SHP77 treated with DMSO at 0.1 percent for 48 hours (cell line): ENCODE measurements at places on chromosomes 2 and 18.

- peak; percentile 27 for DNase-seq
Observed at GRCh38 chr18:22816266-22817176, 116.6 kb upstream of the RBBP8 start.

GRCh38 chr2:239531456-239532241 is 130.8 kb upstream of the HDAC4 start:
- DNase-seq: no peak

GRCh38 chr2:218406949-218407618 is 7.4 kb downstream of the CTDSP1 start:
- peak; percentile 21 for DNase-seq

GRCh38 chr18:54647176-54647575 is 56.1 kb downstream of the DYNAP start:
- no peak for DNase-seq

DNA sequence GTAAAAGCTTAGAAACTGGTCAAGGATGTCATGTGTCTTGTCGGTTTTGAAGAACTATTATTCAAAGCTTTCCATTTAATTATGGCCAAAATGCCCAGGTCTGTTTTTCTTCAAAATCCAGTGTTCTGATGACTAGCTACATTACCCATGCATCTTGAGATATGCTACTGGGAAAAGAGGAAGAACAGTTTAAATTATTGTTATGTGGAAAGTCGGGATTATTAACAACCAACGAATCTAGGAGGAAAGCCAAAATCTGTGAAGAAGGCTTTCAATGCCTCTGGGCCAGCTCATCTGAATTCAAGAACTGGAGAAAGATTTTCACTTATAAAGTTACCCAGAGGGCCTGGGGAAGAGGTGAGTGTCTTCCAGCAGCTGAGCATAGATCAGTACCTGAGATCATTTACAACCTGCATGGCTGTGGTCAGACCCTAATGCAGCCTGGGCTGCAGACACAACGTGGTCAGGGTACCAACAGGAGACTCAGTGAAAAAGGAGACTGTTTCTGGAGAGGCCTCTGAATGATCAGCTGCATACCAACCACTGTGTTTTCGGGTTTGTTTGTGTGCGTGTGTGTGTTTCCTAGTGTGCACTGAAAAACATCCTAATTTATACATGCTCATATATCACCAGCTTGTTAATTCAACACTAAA is 308.5 kb downstream of the NRXN1 start:
- no peak for DNase-seq

GRCh38 chr2:236743039-236743920 is 173.7 kb downstream of the ACKR3 start:
- DNase-seq: no peak

DNA sequence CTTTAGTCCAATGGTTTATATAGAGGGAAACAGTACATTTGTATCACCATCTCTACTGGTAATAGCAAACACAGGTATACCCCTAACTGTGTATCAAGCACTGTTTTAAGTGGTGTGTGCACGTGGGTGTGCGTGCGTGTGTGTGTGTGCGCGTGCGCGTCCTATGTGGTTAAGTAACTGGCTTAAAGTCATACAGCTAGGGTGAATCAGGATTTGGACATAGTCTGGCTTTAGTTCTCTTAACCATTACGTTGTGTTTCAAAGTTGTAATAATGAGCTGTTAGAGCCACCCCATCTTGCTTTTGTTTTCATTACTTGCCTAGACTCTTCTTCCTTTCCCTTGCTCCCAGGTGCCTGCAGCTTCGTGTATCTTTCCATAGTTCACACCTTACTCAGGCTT is 2.1 kb downstream of the HADHB start:
- DNase-seq: no peak

DNA sequence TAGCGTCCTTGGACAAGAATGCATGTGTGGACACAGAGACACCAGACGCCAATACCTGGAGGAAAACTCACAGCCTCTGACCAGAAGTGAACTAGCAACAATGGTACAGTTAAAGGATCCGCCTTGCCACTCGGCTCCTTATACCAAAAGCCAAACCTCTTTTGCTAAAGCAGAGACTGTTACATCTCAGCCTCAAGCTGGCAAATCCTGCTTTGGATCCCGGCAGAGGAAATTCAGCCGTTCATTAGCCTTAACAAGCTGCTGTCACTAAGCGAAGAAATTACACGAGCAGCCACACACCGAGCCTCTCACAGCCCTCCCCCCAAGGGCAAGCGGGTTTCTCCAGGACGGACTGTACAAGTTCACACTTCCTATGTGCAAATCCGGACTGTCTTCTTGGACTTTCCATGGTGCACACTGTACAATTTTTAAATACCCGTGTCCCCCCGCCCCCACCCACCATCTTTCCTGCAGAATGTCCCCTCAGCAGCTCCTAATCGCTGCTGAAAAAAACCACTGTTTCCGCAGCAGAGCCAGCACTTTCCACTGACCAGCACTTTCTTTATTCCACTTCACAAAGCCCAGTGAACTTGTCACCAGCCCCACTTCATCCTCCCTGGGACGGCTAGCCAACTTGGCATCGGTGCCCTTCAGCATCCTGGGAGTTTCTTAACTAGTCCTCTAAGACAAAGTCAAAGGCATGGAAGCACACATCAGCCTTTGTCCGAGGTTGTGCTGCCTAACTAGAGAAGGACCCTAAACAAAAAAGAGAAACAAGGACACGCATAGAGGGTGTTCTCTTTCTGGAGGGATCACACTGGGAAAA is 1.5 kb downstream of the KLF7 start:
- no peak for DNase-seq

- no peak for DNase-seq
Observed at GRCh38 chr2:88561646-88562388, 65.4 kb downstream of the EIF2AK3 start.

- no peak for DNase-seq
Observed at GRCh38 chr2:18123211-18123570, 244.7 kb downstream of the KCNS3 start.

- peak; percentile 82 for DNase-seq
Observed at GRCh38 chr2:186848873-186849578, at the start of gene ZSWIM2. Gene ZSWIM2, minus strand, starts transcription at chr2:186849170. Its CDS starts 40 bp downstream, at chr2:186849130.

DNA sequence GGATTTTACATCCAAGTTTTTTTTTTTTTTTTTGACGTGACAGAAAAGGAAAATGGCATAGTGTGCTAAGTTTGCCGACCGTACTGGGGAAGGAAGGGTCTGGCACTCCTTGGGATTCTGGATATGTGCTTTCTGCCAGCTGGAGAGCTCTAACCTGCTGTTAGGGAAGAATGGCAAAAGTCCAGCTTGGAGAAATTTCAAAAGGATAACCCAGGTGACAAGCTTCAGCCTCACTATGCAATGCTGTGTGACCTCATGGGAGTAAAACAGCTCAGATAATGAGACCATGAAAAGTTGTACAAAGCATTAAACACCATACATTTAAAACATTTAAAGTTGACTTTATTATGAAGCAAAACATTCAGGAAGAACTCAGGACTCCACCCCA is 10.3 kb upstream of the GPR45 start:
- DNase-seq: no peak

DNA sequence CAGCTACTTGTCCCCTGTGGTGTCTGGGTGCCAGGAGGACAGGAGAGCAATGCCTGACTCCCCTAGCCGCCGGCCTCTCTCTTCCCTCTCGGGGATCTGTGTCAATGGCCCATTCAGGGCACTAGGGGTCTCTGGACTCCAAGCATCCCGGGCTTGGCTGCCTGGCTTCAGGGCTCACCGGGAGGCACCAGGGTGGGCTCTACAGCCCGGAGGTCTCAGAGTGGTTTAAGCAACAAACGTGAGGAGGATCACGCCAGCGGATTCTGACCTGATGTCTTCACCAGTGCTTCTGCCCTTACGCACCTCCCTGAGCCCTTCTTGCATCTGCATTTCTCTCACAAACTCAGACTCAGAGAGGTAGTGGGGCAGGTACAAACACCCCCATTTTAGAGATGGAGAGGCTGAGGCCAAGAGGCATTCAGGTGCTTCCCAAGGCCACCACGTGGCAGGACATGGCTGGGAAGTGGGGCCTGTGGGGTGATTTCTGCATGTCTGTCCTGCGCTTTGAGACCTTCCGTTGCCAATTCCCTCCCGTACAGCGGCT is 243.0 kb downstream of the CELF4 start:
- no peak for DNase-seq

GRCh38 chr2:240461471-240462072 is 26.1 kb downstream of the GPC1 start:
- no peak for DNase-seq

DNA sequence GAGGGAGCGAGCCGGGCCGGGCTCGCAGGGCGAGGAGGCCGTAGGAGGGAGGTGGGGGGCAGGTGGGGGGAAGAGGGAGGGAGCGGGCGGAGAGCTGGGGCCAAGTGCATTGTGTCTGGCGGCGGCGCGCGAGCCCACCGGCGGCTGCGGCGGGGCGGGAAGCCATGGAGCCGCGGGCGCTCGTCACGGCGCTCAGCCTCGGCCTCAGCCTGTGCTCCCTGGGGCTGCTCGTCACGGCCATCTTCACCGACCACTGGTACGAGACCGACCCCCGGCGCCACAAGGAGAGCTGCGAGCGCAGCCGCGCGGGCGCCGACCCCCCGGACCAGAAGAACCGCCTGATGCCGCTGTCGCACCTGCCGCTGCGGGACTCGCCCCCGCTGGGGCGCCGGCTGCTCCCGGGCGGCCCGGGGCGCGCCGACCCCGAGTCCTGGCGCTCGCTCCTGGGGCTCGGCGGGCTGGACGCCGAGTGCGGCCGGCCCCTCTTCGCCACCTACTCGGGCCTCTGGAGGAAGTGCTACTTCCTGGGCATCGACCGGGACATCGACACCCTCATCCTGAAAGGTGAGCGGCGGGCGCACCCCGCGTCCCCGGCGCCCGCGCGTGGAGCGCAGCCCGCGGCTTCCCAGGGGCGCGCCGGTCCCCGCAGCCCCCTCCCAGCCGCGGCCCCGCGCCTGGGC is at the start of gene TMEM178A:
Gene TMEM178A, plus strand, starts transcription at position 107 of the 680 bp plus-strand sequence. Its CDS starts 58 bp downstream, at position 165.
- DNase-seq: no peak

- no peak for DNase-seq
Observed at GRCh38 chr18:3624935-3625741, 175.2 kb downstream of the TGIF1 start.

GRCh38 chr2:28495551-28496250 is at the start of gene PLB1:
Gene PLB1, plus strand, starts transcription at chr2:28496060. Its CDS starts 55 bp downstream, at chr2:28496115.
- no peak for DNase-seq

DNA sequence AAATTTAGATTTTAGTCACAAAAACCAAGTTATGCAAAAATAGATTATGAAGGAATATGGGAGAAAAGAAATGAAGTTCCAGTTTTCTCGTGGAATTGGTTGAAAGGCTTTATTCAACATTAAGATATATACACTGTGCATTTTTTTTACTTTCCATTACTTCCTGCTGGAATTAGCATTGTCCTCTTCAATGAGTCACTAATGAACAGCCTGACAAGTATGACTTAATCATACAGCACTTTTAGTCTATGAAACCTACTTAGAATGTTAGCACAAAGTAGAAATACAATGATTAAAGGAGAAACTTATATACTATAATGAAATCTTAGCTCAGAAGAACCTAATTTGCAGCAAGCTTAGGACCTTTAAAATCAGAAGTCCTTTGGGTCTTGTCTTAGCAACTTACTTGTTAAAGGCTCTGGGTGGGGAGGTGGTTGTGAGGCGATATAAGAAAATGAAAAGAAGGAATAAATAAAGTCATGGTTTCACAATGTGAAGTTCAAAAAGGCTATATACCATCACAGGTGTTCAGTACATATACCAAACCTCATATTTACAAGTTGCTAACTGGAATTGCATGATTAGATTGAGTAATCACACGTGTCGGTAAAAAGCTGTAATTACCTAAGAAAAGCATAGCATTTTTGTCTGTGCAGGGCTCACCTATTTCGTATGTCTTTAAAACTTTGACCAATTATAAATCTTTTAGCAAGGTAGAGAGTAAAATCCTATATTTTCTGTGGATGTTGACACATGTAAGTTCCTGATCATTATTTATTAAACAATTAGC is 236.8 kb downstream of the CAMKMT start:
- no peak for DNase-seq

- DNase-seq: no peak
Observed at GRCh38 chr18:49926106-49926745, 112.9 kb upstream of the ACAA2 start.

- DNase-seq: no peak
Observed at GRCh38 chr2:45845566-45845965, 194.1 kb downstream of the PRKCE start.

DNA sequence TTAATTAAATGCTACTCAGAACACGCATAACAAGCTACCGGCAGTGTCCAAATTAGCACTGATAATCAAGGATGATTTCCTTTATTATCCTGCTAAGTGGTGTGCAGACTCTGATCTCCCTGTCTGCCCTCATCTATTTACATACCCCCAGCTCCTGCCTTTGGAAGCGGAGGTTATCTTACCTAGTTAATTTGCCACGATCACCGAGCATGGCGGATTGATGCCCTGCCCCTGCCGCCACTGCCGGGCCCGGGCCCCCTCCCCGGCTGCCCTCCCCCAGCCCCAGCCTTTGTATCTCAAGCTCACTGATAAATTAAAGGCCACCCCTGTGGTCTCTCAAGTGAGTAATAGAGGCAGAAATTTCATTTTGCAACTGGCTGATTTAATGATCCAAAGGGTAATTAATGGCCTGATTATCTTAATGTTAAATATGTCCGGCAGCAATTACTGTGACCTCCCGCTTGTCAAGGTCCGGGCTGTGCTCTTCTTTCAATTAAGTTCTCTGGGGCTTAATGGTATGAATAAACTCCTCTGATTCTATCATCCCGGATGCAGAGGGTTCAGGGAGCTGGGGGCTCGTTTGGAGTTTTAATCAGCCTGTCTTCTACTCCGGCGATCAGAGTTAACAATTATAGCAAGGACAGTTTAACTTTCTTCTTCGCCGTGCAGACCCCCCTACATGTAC is 113.4 kb downstream of the GBX2 start:
- DNase-seq: no peak

DNA sequence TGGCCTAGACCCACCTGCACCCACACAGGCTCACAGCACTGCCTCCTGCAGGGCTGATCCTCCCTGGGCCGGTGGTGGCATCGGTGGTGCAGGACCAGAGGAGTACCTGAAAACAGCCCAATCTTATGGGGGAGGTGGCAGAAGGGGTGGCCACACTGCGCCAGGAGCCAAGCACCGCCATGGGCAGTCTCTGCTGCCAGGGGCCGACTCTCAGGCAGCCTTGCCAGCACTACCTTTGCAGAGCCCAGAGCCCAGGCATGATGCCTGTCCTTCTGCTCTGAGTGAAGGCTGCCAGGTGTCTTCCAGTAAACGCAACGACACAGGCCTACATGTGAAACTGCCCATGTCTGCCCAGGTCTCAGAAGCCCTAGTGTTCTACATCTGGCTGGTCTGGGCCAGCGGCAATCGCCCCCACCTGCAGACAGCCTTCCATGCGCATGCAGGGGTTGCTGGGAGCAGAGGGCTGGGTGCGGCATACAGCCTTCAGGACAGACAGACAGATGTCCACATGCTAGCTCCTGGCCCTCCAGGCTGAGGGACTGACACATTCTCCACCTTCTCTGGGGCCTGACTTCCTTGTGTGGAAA is 6.8 kb downstream of the HS6ST1 start:
- no peak for DNase-seq

GRCh38 chr2:222525811-222526210 is 101.5 kb downstream of the SGPP2 start:
- DNase-seq: no peak

DNA sequence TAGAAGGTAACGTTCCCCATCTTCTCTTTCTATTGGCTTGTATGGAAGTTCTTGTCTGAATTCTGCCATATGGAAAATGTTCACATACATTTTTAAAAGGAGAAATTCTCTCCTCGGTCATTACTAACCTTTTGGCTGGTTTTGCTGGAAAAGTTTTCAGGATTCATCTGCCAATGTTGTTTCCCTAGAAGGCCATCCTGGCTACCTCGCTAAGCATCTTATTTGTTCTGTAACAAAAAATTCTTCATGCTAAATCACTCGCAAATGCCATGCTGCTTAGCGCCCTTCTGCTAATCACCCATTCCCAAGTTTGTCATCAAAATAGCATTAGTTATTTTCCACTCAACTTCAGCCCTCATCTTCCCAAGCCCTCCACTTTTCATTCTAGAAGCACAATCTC is 262.0 kb downstream of the SLC8A1 start:
- no peak for DNase-seq
